ENCODE measurements at places on chromosomes 1 and 21.

- no peak for DNase-seq
These were observed 5.1 kb upstream of the LAMB3 start for GRCh38 chr1:209657140-209657879.

GRCh38 chr1:234980645-234981396, 147.8 kb downstream of the TOMM20 start:
- no peak for DNase-seq

DNA sequence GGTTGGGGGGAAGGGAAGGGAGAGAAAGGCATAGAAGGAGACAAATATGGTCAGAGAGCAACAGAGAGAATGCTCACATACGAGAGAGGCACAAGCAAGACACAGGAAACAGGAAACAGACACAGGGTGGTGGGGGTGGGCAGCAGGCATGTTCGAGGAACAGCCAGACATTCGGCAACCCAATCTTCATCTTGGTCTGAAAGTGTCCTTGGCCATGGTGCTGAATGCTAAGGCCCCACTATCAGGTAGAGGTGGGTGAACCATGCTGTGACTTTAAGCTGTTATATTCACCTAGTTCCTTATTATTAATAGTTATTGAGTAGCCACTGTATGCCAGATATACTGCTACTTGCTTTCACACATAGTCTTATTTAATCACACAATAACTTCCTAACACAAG, 109.2 kb downstream of the DDX20 start:
- no peak for DNase-seq

DNA sequence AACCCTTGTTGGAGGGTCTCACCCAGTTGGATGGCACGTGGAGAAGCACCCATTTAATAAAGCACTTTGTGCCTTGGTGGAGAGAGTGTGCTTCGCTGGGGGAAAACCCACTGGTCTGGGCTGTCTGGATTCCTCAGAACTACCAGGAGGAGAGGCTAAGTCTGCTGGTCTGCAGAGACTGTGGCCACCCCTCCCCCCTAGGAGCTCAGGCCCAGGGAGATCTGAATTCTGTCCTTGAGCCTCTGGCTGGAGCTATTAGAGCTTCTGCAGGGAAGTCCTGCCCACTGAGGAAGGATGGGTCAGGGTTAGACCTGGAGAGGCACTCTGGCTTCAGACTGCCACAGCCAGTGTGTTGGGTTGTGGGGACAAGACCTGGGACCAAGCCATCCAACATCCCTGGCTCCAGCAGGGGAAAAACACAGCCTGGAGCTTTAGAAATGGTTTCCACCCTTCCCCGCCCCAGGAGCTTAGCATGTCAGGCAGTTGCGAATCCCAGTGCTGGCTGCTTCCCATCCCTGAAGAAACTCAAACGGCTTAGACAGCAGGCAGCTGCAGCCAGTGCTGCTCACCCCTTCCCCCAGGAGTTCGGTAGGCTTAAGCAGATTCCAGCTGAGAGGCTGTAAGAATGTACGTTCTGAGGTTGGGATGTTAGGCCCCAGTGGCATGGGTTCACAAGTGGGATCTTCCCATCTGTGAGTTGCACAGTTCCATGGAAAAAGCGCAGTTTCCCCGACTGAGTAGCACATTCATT, 288.3 kb downstream of the TGFB2 start:
- no peak for DNase-seq

DNA sequence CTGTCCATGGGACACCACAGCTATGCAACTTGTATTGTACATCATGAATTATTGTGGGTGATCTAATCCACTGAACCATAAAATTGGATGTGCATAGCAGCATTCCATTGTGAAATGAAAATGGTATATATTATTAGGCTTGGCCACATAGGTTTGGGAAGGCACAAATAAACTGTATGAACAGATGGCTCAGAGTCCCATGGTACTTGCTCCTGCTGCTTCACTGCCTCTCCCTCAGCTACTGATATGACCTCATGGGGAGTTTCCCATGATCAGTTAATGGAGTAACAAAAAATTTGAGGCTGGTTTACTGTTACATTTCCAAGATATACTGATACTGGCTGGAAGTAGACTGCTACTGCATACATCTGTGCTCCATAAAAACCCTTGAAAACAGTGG, 152.7 kb upstream of the NEGR1 start:
- DNase-seq = peak; percentile 72

- no peak for DNase-seq
These were observed 12.8 kb upstream of the CASQ2 start for GRCh38 chr1:115781343-115781742.

- DNase-seq = no peak
These were observed 100.8 kb upstream of the IFFO2 start for GRCh38 chr1:19057182-19057779.

DNA sequence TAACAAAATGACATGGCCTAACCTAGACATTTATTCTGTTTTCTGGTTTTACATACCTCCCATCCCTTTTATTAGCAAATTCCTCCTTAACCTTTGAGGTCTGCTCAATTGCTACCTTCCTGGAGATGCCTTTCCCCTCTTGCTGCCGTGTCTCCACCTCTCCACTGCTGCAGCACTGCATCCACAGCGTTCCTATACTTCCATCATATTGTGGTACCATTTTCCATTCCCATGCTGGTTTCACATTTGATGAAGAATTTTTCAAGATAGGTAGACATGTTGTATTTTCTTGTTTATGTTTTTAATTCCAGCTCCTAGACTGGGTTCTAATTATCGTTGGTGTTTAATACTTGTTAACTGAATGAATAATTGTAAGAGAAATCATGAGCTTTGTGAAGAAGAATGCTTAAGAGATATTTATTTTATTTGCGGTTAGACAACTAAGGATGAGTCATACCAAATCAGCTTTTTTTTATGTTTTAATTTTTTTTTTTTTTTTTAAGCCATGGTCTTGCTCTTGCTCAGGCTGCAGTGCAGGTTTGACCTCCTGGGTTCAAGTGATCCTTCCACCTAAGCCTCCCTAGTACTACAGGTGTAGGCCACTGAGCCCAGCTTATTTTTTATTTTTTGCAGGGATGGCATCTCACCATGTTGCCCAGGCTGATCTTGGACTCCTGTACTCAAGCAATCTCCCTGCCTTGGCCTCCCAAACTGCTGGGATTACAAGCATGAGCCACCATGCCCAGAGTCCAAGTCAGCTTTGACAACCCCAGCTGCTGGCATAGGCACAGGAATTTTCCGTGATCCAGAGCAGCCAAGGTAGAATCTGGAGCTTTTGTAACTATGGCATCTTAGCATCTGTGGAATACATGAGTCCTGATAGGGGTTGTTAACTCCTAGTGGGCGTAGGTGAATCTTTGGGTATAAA, 44.0 kb downstream of the ATP6V1G3 start:
- DNase-seq = no peak

DNA sequence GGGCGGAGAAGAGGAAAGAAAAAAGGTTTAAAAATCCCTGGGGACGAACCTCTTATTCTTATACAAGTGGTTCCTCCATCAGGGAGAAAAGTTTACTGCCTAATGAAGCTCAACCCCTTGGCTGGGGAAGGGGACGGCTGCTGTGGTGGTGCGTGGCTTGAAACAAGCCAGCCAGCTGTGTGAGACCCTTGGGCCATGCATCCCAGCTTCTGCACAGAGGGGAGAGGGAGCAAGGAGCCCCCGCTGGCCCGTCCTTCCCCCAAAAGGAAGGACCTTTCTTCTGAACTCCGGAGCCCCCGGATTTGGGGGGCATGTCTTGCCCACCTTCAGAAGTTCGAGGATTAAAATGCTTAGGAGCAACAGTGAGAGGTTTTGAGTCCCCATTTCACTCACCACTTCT, 67.3 kb downstream of the STUM start:
- no peak for DNase-seq

DNA sequence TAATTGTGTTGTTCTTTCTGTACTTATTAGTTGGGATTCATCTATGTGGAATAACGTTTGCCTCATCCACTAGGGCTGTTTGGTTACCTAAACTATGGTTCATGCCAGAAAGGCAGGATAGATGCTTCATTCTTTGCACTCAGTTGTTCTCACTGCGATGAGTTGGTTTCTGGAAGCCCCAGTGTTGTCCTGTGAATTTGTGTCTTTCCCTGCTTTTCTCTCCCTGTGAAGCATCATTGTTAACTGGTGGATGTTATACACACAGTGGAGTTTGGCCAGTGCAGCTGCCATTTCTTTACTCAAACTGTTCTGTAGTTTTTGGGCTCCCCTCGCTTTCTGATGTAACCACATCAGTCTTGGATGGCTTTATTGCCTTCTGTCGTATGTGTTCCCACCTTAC, 143.6 kb upstream of the COL6A1 start:
- DNase-seq = no peak

DNA sequence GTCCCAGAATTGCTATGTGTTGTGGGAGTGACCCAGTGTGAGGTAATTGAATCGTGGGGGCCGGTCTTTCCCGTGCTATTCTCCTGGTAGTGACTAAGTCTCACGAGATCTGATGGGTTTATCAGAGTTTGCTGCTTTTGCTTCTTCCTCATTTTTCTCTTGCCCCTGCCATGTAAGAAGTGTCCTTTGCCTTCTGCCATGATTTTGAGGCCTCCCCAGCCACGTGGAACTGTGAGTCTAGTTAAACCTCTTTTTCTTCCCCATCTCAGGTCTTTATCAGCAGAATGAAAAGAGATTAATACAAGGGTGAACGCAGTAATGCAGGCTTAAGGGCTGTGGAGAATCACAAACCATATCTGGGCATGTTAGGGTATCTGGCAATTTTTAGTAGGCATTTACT, 624.0 kb downstream of the USP25 start:
- no peak for DNase-seq

DNA sequence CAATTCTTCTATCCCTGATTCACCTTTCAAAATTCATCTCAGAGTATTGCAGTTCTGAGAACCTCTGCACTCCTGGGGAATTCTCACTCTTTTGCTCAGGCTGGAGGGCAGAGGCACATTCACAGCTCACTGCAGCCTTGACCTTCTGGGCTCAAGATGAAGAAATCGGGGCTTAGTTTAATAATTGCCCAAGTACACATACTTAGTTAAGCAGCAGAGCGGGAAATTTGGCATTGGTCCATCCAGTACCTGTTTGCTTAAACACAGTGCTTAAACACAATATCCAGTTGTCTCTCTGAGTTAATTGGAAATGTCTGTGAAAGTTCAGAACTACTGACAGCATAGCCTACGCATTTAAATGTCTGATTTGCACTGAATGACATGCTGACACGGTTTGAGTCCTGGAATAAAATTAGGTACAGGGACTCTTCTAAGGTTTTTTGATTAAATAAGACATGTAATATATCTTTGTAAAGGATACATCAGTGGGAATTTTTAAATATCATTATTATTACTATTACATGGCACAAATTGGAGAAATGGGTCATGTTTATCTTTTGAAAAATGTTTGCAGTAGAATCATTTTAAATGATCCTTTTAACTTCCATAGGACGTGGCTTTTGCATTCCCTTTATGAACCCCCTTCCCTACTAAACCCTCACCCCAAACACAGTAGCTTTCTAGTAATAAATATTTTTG, 337.4 kb downstream of the SRGAP2C start:
- DNase-seq = no peak

DNA sequence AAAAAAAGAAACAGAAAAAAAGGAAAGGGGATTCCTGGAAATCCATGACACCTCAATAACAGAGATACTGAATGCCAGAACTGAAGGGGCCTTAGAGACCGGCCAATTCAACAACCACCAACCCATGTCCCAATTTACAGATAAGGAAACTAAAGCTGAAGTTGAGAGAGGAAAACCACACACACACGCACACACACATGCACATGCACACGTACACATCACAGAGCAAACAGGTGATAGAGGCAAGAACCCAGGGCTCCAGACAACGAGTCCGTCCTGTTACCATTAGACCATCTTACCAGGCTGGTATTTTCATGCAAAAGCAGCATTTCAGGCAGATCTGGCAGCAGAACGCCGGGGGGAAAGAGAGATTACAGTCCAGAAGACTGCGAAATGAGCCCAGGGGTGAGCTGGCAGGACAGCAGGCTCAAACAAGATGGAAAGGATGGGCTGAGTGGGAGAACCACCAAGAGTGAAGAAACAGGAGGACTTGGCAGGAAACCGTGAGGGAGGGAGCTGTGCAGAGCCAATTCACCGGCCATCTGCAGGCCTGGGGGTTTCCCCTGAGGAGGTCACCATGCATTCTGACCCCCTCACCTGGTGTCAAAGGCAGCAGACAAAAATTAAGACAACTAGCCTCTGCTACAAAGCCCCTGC, 43.5 kb downstream of the PAFAH2 start:
- no peak for DNase-seq

GRCh38 chr1:244957525-244957924, 93.2 kb upstream of the HNRNPU start:
- DNase-seq = no peak

DNA sequence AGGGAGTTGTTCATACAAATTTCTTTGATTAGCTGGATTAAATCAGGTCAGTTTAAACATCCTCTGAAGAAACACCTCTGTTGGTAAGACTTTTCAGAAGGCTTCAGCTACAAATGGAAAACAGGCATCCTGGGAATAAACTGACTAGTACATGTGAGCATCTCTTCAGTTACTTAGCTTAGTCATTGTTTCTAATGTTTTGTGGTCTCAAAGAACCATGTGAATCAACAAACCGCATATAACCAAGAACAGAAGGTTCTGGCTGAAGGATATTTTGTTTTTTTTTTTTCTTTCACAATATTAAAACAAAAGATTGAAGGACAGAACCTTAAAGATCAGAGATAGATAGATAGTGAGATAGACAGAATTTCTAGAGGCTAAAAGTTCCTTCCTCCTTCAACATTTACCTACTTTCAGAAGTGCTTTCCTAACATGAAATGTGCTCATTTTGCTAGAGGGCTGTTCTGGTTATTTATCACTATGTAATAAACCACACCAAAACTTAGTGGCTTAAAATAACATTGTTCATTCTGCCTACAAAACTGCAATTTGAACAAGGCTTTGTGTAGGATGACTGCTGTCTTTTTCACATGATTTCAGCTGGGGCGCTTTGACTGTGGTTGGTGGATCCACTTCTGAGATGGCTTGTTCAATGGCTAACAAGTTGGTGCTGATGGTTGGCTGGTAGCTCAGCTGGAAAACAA, 119.8 kb upstream of the PTGFR start:
- no peak for DNase-seq

- peak; percentile 58 for DNase-seq
These were observed 11.5 kb downstream of the TRAPPC3 start for GRCh38 chr1:36137776-36138175.

DNA sequence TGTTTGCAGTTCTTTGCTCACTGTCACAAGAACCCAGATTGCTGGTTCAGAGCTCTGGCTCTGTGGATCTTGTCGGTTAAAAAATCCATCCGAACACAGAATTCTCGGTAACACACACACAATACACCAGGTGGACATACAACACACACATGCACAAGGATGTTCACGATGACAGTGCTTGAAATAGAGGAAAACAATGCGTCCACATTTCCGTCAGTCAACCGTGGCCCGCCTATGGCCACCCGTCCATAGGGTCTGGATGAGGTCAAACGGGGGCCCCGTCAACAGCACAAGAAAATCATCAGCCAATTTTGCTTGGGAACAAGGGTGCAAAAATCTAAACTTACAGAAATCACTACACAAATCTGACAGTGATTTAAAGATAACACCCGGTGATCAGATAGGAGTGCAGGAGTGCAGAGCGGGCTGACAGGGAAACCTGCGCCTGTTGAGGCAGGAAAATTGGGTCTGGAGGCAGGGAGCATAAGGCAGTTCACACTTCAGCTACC, 50.4 kb upstream of the SLC19A1 start:
- DNase-seq = no peak
